ENCODE measurements at places on chromosomes 7 and 10. TPM values are rescaled to one million over a fixed set of nuclear protein-coding genes. Genes with fewer than 3 reads are reported as not detected.

DNA sequence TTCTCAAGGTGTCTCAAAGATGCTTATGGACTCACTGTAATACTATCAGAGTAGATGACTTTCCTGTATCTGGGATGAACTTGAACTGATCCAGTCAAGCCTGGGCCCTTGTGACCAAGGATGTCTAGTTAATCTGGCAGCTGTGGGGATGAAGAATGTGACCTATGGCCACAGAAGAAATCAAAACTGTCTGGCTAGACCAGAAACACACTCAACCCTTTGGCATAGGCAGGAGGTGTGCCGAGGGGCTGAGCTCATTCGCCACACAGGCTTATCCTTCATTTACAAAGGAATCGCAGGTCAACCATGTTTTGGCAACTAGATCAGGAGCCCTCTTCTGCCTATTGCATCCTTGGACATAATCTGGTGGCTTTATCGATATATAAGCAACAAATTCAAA is 110.6 kb downstream of the ATXN7L1 start:
- no peak for DNase-seq

- DNase-seq = no peak
Measured at GRCh38 chr7:77802557-77803405, 4.2 kb downstream of the PHTF2 start.

- DNase-seq = no peak
Measured at GRCh38 chr10:127298381-127298780, 102.0 kb upstream of the INSYN2A start.

DNA sequence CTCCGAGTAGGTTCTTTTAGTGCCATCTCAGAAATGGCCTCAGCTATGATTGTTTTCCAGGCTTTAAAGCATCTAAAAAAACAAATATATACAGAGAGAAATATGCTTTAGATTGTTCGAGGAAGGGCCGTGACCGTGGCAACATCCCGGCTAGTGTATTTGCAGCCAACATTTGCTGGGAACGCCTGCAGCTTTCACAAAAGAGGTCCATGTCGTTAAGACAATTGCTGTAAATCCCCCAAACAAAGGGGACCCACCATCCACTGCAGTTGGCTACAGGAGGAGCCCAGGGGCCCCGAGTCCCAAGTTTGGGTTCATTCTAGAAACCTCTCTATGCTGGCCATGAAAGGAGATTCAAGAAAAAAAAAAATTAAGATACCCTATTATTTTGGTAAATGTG is 152.8 kb upstream of the TCF7L2 start:
- no peak for DNase-seq

GRCh38 chr10:103652599-103653281 is 159.2 kb downstream of the NEURL1 start:
- DNase-seq = no peak

- DNase-seq = peak; percentile 27
Measured at GRCh38 chr7:157021871-157022680, 11.6 kb upstream of the MNX1 start.

DNA sequence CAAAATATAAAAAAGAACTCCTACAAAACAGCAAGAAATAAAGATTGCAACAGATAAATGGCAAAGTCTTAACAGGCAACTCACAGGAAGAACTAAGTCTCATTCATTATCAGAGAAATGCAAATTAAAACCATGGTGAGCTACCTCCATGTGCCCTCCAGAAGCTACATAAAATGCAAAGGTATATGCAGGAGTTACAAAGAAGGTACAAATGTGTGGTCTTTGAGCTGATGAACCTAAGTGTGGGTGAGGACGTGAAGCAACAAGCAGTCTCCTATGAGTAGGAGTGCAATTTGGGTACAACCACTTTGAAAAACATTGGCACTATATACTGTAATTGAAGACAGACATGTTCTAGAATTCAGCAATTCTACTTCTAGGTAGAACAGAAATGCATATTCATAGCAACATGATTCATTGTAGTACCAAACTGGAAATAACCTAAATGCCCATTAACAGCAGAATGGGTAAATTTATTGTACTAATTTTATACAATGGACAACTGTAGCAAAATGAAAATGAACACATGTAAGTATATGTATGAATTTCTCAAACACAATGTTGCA is 61.6 kb upstream of the KCNMA1 start:
- no peak for DNase-seq

GRCh38 chr7:155322530-155322929 is 24.9 kb downstream of the INSIG1 start:
- no peak for DNase-seq

SUN3 gene
- total RNA-seq = not detected

PARD3 gene
- total RNA-seq = 165 TPM

ZNF804B gene
- not detected for total RNA-seq

GRK5 gene
- 5.8 TPM for total RNA-seq

SLC13A4 gene
- total RNA-seq = 0.42 TPM

Data from suprapubic skin (tissue), 4 donors.